ENCODE measurements at places on chromosomes 5 and 9.

GRCh38 chr9:74497748-74498620 lies 849 bp downstream of the RORB start:
- DNase-seq, result no peak

DNA sequence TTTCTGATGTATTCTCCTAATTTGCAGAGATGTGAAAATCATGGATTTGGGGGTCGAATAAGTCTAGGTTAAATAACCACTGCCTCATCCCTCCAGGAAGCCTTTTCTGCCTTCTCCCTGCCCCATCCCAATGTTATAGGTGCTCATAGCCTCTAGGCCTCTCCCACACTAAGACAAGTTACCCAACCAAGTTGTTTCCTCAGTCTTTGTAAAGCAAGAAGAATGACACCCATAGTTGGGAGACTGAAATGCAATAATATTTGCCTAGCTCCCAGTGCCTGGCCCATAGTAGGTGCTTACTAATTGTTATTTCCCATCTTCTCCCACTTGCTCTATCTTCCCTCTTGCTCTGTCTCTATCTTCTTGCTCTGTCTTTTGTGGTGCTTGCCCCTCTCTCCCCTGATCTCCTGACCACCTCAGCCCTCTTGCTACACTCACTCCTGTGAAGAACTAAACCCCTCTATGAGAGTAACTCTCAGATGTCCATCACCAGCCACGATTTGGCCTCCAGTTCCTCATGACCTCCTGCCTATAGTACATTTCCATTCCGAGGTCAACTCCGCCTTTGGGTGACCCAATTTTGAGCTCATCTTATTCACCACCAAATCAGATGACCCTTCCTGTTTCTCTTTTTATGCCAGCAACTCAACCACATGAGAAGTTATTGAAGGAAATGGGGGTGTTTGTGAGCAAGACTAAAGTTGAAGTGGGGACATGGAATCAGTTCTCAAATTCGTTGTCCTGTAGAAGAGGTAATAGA lies 7.0 kb downstream of the AFAP1L1 start:
- DNase-seq, result no peak

DNA sequence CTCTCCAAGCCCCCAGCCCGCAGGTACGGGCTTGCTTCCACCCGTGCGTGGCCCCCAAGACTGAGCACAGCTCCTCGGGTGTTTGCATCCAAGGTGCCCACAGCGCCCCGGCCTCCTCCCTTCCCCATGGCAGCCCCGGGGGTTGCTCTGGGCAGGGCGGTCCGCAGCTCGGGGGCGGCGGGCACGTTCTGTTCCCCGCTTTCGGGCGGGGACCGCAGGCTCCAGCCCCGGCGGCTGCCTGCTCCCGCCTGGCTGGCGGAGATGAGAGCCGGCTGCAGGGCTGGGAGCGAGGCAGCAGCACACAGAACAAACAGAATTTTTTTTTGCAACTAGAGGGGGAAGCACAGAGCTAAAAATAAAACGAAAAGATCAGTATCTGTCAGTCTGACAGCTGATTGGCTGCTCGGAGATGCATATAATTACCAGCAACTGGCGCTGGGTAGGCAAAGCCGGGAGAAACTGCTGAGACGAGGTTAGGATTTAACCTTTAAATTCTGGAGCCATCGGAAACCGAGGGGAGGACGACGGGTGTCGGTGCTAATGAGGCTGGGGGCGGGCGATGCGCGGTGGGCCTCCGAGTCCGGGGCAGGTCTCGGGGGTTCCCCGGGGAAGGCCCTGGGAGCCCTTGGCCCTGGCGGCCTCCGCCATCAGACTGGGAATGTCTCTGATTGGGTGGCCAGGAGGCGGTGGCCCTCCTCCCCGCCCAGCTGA lies 142.7 kb upstream of the IER5L start:
- peak; percentile 91 for DNase-seq

DNA sequence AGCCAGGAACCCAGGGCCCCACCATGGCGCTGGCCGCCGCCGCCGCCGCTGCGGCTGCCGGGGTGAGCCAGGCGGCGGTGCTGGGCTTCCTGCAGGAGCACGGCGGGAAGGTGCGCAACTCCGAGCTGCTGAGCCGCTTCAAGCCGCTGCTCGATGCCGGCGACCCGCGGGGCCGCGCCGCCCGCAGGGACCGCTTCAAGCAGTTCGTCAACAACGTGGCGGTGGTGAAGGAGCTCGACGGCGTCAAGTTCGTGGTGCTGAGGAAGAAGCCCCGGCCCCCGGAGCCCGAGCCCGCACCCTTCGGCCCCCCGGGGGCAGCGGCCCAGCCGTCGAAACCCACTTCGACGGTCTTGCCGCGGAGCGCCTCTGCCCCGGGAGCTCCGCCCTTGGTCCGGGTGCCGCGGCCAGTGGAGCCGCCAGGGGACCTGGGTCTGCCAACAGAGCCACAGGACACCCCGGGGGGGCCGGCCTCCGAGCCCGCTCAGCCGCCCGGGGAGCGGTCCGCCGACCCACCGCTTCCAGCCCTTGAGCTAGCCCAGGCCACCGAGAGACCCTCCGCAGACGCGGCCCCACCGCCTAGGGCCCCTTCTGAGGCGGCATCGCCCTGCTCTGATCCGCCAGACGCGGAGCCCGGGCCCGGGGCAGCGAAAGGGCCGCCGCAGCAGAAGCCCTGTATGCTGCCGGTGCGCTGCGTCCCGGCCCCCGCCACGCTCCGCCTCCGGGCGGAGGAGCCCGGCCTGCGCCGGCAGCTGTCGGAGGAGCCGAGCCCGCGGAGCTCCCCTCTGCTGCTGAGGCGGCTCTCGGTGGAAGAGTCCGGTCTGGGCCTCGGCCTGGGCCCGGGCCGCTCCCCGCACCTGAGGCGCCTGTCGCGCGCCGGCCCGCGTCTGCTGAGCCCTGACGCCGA lies 749 bp downstream of the SOWAHA start:
- no peak for DNase-seq

DNA sequence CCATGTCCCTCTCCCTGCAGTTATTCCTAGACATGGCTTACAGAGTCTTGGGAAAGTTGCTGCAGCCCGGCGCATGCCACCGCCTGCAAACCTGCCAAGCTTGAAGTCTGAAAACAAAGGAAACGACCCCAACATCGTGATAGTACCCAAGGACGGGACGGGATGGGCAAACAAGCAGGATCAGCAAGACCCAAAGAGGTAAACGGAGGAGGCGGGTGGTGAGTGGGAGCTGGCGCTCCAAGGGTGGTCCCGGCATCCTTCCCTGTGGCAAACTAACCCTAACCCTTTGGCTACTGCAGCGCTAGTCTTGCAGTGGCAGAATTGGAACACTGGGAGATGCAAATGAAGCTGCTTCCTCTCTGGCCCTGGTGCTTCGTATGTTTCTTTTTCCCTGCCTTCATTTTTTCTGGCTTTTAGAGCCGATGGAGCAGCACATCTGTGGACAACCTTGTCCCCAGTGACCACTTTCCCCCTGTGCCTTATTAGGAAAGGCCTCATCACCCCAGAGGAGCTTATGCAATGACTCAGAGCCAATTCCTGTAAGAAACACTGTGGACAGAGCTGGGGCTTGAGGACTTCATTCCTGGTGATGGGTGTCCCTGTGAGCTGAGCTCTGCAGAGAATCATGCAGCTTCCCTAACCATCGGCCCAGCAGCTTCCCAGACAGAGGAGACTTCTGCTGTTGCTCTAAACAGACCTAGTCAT lies 38.9 kb downstream of the PRRC2B start:
- no peak for DNase-seq

GRCh38 chr5:16937503-16938161 lies 1.5 kb upstream of the MYO10 start:
- no peak for DNase-seq

GRCh38 chr9:127561491-127562278 lies 50.4 kb upstream of the STXBP1 start:
- no peak for DNase-seq

- DNase-seq, result no peak
Observed at GRCh38 chr9:128125580-128126354, 1.8 kb downstream of the PTGES2 start.

DNA sequence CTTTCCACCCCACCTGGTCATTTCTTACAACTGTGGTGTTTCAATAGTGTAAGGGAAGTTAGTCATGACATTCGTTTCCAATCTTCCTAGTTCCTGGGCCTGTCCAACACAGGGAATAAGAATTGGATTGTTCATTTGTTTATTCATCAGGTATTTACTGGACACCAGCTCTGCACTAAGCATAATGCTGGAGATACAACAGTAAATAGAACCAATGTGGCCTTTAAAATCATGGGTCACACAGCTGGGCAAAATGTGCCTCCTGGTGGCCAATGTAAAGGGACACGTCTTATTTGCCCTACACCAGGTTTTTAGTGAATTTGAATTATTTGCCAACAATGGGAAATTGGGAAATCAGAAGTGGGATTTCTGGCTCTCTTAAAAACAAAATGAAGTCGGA lies 10.4 kb downstream of the ABLIM3 start:
- DNase-seq, result no peak

GRCh38 chr5:33901156-33901555 lies 9.4 kb upstream of the ADAMTS12 start:
- peak; percentile 49 for DNase-seq

DNA sequence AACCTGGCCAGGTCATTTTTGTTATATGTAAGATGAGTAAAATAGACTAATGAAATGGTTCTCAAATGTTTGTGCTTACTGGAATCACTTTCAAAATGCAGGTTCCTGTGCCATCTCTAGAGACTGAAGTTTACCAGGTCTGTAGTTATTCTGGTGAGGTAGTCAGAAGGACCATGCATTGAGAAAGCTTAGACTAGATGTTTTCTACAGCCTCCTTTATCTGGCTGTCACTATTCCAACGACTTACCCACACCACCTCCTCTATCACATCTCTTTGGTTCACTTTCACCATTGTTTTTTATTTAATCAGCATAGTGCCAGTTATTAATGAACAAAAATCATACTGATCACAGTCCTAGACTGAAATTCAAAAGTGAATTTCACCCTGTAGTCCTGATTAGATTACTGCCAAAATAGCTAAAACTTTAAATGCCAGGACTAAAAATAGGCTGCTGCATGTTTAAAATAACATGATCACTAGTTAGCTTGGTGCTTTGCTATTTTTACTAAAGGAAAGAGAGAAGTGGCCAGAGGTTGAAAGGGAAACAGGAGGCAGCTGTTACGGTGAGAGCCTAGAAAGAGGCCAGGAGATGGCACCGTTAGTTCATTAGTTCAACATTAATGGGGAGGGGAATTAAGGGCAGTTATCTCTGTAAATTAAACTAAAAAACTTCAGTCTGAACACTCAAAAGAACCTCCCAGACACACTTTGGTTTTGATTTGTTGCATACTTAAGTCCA lies 13.9 kb upstream of the FNIP1 start:
- DNase-seq, result no peak

GRCh38 chr9:20624201-20625002 lies 2.1 kb upstream of the MLLT3 start:
- peak; percentile 75 for DNase-seq

GRCh38 chr5:126917918-126918614 lies 112.3 kb downstream of the MARCHF3 start:
- no peak for DNase-seq

DNA sequence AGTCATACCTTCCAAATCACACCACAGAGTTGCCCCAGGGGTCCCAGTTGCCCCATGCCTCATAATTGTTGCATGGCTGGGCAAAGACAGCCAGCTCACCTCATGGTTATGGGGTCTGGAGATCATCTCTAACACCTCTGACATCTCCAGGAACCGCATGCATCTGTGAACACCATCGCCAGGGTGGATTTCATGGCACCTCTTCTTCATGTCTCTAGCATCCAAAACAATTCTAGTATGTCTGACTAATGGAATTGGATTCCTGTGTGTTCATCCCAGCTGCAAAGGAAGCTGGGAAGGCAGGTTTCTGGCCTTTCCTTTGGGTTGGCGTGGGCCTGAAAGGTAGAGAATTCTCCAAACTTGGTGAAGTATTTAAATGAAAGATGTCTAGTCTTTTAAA lies 122.3 kb upstream of the ABCA1 start:
- DNase-seq, result no peak

DNA sequence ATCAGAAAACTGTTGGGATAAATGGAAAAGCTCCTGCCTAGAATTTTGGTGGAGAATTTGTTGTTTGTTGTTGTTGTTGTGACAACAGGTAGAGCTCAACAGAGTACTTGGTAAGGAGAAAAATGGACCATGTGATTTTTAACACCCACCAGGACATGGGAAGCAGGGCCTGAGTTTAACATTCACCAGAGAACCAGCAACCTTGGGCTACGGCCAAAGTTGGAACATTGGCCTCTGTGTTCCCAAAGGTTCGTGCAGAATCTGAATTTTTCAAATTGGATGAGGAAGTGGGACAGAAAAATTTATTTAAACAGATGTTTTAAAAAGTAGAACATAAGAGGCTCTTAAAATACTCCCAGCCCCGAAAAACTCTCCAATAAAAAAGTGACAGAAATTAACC lies 127.0 kb downstream of the GNA14 start:
- DNase-seq, result no peak

DNA sequence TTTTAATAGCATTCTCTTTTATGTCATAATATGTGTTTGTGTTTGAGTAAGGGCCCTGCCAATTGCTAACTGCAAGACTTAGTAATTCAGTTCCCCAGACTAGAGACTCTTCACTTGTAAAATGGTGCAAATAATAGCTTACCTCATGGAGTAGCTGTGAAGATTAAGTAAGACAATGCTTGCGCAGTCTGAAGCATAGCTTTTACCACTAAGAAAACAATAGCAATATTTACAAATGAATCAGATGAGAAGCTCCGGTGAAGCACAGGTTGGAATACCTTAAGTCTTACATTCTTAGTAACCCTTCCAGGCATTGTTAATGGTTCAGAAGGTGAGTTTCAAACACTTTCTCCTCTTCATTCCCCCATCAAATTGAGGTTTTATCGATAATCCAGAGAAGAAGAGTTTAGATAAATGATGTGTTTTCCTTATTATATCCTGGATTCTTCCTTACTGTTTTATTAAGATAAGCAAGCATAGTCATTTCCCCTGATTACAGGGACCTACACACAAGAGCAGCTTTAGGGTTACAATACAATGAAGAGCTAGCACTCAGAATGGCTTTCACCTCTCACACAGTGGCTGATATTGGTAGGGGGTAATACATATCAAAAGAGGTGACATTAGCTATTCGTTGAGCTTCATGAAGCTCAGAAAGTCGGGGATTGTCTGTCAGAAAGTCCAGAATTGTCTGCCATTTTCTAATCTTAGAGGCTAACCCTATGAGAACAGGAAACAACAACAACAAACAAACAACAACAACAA lies 96.4 kb upstream of the EDIL3 start:
- DNase-seq, result no peak

DNA sequence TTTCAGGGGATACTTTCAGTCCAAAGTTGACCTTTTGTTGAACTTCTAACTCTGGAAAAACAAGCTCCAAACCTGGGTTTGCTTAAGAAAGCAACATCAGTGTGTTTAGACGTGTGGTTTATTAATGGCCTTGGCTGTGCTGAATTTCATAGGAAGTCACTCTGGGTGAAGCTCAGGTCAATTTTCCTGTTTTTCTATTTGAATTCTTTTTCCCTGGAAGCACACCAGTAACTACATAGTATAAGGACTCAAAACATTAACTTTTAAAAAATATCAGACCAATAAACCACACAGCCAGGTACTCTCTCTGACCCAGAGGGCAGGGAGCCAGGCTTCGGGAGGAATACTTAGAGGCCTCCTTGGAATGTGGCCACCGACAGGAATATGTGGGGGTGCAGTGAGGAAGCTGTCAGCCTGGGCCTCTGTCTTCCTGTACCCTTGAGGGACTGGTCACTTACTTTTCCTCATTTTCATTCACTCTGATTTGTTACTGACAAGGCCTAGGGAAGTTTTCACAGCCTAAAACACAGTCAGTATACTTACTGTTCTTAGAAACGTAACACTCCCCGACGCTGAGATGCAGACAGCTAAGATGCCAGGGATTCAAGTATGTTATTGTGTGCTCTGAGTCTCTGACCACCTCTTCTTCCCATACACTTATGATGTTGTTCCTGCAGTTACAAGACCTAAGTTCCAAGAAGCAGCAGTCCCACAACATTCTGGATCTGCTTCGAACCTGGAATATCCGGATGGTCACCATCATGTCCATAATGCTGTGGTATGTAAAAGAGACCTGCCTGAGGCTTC lies 18.9 kb downstream of the SLC22A5 start:
- peak; percentile 28 for DNase-seq

Data from right lung (tissue), 10 donors.